ENCODE measurements at places on chromosomes 7 and 10.
A peak's percentile ranks its signal among the peaks of the same experiment; 100 is the strongest.

GRCh38 chr7:2399848-2400587 is 3.4 kb upstream of the CHST12 start:
- peak; percentile 24 for DNase-seq

DNA sequence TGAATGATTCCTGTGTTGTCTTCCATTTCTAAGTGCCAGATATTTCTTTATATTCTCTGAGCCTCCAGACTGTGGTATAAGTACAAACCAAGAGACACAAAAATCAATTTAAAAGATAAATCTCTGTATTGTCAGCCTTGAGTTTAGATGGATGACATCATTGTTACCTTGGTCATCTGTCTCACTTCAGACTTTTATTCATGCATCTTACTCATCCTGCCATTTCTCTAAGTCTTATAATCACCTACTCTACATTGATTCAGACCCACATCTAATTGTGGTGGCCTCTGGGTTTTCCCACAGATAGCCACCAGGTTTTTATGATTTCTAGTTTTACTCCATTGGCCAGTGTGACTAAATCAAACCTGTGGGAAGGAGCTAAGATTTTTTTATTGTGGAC is 26.8 kb upstream of the HDAC9 start:
- DNase-seq: no peak

- DNase-seq: no peak
Observed at GRCh38 chr7:7563269-7563668, 3.4 kb upstream of the MIOS start.

- peak; percentile 31 for DNase-seq
Observed at GRCh38 chr10:11863353-11864109, 40.4 kb downstream of the PROSER2 start.

DNA sequence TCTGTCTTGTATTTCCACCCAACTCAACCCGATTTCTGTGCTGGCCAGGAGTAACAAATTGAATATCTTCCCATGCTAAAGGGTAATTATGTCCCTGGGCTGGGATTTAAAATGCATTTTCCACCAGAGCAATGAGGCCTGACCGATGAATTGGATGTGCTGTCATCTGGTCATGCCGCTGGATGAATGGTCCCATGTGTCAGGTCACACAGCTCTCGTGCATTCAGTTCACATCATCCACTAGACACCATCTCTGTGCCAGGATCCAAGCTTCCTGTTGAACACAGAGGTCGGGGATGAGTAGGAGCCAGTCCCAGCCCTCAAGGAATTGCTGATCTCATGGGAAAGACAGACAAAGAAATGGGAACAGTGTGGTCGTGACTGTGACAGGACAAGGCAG is 200.8 kb downstream of the ADRA2A start:
- no peak for DNase-seq

DNA sequence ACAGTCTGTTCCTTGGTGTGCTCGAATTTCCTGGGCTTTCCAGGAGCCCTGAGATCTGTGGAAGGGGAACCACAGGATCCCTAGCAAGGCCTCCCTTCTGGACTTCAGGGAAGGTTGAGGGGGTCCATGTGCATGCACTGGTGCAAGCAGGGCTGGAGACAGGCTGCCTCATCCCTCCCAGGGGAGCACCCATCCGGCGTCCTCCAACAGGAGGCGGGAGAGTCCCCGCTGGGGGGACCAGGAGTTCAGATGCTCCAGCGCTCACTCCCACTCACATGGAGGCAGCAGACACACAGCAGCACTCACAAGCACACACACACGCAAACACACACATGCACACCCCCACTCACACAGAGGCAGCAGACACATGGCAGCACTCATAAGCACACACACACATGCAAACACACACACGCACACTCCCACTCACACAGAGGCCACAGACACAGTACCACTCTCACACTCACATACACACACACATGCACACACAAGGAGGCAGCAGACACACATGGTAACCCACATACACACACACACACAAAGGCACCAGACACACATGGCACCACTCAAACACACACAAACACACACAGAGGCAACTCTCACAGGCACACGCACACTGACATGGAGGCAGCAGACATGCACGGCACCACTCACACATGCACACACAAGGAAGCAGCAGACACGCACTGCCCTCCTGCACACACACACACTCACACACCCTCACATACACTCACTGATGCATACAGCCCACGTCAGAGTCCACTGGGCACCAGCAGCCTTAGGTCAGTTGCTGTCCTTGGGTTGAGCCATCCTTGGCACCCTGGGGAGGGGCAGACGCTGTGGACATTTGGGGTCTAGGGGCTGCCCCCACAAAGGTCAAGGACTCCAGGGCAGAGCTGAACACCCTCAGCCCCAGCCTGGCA is 247.0 kb upstream of the PPP2R2D start:
- no peak for DNase-seq

- peak; percentile 22 for DNase-seq
Observed at GRCh38 chr10:3208481-3209406, 36.2 kb upstream of the PITRM1 start.

DNA sequence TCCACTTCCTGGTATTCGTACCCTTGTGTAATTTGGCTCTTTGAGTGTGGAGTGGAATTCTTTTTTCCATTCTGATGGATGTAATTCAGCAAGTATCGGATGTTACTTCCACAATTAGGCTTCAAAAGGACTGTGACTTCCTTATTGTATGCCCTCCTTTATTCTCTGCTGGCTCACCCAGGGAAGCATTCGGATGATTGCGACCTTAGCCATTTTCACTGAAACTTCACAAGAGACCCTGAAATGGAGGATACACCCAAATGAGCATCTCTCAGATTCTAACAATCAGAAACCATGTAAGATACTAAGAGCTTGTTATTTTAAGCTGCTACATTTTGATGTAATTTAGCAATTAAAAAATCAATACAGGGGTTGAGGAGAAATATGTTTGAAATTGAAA is 493.1 kb downstream of the DNAJB9 start:
- no peak for DNase-seq

GRCh38 chr10:101291331-101292193 is 62.3 kb upstream of the LBX1 start:
- peak; percentile 35 for DNase-seq

GRCh38 chr10:10845826-10846503 is 171.7 kb upstream of the CELF2 start:
- no peak for DNase-seq
